RPMI7951 (cell line): ENCODE measurements at places on chromosomes 1 and 21. TPM values are rescaled to one million over a fixed set of nuclear protein-coding genes. Genes with fewer than 3 reads are reported as not detected.

Gene PRR9
- not detected in 2 replicates for total RNA-seq

GRCh38 chr1:217402301-217402700 is 228.6 kb downstream of the GPATCH2 start:
- peak; percentile 2 for DNase-seq

Gene CRB1
- total RNA-seq: not detected in 2 replicates

DNA sequence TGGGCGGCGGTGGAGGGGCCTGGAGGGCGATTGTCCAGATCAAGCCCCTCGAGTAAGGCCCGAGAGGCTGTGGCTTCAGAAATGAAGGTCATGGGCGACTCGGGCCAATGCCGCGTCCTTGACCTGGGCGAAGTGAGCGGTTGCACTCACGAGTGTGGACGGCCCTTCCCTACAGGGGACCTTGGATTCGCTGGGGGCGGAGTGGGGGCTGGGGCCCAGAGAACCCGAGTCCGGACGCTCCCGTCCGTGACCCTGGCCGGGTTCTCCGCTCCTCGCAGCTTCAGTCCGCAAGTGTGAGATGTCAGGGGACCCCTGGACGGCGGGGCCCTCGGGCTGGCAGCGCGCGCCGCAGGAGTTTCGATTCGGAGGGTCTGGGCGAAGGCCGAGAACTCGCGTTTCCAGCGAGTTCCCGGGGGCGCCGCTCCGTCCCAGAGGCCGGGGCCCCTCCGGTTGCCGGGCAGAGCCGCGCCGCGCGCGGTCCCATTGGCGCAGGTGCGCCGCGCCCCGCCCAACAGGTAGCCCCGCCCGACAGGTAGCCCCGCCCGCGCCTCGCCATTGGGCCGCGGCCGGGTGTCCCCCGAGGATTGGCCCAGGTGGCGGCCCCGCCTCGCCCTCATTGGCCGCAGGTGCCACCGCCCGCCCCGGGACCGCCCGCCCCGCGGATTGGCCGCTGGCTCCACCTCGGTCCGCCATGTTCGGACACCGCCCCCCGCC is at the start of gene PRKCZ:
PRKCZ (plus strand) TSS at position 694 of the 714 bp plus-strand sequence. CDS start 220 bp downstream, outside the sequence.
- peak; percentile 9 for DNase-seq

- DNase-seq: peak; percentile 75
Observed at GRCh38 chr1:156676820-156677615, at the start of gene NES. Gene NES, minus strand, starts transcription at chr1:156677407. Its CDS starts 143 bp downstream, at chr1:156677264.

GRCh38 chr1:245375789-245376460 is 221.1 kb downstream of the KIF26B start:
- no peak for DNase-seq

DNA sequence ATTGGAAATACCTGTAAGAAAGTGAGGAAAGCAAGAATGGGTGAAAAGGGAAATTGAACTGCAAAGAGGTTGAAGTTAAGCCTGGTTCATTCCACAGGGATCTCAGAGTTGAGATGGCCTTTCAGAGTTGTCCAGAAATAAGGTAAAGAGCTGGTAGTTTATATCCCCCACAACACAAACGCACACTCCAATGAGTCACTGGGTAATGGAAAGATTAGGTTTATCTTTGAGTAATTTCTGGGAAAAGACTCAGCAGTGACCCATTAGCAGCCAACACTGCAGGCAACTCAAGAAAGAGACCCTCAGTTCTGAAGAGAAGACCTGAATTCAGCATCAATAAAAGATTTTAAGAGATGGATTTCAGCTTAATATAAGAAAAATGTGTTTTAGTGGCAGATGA is 485.5 kb downstream of the PTPRC start:
- DNase-seq: peak; percentile 53

DNA sequence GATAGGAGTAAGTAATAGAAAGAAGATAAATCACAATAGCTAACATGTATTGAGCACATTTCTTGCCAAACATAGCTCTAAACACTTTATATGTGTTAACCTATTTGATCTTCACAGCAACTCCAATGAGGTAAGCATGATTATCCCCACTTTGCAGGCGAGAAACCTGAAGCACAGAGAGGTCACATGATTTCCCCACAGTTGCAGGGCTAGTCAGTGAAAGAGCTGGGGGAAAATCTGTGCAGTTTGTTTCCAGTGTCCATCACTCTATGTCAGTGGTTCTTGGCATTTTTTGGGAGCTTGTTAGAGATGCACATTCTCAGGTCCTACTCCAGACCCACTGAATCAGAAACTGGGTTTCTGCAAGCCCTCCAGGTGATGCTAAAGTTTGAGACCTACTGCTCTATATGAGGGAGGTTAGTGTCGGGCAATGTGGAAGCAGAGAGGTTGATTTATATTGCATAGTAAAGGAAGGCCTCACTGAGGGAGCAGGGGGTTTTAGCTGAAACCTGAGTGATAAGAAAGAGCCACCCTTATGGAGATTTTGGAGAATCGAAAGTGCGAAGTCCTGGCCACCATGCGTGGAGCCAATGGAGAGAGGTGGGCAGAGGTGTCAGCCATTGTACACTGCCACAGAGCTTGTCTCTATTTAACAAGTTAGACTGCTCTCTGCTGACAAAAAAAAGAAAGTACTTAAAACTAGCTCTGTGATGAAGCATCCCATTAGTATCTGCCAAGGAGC is 20.9 kb downstream of the MCOLN3 start:
- DNase-seq: peak; percentile 25

- DNase-seq: no peak
Observed at GRCh38 chr1:169495046-169495775, 9.5 kb upstream of the SLC19A2 start.

DNA sequence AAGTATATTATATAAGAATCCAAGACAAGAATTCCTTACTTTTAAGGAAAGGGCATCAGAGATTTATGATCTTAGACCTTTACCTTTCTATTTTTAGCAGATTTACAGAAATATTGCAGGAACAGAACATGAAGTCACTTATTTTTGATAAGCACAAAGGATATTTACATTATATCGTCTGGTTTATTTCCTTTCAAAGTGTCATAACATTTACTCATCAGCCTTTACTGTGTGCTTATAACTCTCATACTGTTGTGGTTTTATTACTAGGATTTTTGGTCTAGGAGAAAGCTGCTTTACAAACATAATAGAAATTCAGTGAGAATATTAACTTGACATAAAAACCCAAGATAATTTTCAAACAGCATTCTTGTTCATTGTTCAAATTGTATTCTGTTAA is 47.6 kb downstream of the APP start:
- DNase-seq: no peak

GRCh38 chr1:28027238-28027637 is 61.2 kb downstream of the EYA3 start:
- DNase-seq: no peak

Gene SPRR4
- total RNA-seq: not detected in 2 replicates

Gene CLIC6
- not detected in 2 replicates for total RNA-seq

- no peak for DNase-seq
Observed at GRCh38 chr1:92459871-92460320, 26.8 kb downstream of the GFI1 start.

DNA sequence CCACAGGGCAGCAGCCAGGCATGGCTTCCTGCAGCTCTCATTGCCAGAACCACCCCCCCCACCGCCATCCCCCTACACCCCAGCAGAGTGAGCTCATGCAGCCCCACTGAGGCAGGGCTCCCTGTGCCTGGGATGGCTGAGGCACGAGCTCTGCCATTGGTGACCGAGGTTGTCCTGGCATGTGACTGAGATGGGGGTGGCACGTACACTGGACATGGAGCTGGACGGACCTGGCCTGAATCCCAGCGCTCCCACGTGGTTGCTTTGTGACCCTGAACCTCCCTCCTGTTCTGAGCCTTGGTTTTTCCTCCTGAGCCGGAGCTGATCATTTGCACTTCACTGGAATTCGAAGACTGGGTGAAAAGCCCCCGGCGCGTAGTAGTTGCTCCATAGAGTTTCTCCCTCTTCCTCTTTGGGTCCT is 28.3 kb downstream of the ALPL start:
- no peak for DNase-seq

DNA sequence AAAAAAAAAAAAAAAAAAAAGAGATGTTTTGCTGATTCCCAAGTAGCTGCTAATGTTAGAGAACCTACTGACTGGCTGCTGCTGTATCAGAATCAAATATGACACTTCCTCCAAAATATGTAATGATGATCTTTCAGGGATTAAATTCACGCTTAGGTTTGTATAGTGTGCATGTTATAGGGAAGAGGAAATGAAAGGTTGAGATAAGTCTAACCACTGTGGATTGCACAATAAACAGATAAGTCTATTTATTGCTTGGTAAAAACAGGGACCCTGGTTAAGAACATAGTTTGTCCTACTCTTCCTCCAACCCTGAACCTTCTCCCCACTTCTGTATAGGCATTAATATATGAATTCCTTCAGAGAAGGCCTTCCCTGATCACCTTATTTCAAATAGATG is 13.2 kb downstream of the RC3H1 start:
- DNase-seq: no peak

Gene PLA2G2A
- not detected in 2 replicates for total RNA-seq

- peak; percentile 85 for DNase-seq
Observed at GRCh38 chr1:8015036-8015808, 10.9 kb downstream of the ERRFI1 start.

GRCh38 chr1:199716729-199717128 is 310.8 kb upstream of the NR5A2 start:
- no peak for DNase-seq

Gene KRTAP19-3
- not detected in 2 replicates for total RNA-seq

DNA sequence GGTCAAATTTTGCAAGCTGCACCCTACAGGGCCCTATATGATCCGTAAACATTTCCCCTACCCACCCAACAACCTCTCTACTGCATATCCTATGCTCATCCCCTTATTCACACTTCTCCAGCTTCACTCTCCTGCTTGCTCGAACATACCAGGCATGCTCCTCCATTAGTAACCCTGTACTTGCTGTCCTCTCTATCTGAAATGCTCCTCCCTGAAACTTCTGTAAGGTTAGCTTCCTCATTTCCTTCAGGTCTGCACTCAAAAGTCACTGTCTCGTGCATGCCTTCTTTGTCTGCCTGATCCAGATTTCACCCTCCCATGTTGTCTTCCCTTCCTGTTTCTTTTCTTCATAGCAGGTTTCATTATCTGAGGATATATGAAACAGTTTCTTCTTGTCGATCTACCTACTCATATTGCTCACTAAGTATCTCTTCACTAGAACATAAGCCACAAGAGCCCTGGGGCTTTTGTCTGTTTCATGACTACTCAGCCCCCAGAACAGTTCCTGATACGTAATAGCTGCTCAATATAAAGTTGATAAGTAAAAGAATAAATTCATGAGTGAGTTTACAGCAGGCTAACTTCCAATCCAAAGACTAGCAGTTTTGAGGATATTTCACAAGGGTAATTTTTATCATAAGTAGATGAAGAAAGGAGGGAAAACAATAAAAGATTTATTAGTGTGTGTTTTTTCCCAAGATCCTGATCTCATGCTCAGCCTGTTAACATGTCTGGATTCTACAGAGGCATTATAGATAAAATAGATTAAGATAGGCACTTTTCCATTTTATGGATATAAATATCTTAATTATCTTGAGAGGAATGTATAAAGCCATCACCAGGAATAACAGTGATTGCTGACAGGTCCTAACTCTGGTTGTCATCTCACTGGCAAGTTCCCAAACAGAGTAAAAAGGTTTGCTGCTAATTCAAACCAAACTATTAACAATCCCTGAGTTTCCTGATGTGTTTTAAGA is 392.5 kb upstream of the ESRRG start:
- DNase-seq: no peak

DNA sequence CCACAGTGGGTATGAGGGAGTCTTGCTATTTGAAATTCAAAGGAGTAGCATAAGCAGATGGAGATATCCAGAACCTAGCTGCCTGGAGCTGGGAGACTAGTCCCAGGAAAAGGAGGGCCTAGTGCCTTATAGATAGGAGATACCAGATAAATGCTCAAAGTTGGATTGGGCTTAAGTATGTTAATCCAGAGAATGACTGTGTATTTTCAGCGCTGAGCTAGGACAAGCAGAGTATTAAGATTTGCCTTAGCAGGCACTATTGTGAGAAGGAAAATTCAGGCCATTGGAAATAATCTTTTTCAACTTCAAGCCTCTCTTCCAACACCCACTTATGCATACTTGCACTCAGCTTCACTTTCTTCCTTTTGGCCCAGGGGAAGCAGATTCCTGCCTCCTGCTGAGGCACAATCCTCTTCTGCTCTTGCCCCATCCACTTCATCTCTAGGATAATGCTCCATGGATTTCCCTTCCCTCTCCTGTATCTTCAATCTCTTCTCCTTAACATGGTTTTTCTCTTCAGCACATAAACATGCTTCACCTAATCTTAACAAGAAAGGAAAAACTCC is 21.1 kb downstream of the PIK3C2B start:
- DNase-seq: no peak

GRCh38 chr1:183520379-183520778 is 48.1 kb downstream of the SMG7 start:
- no peak for DNase-seq

- no peak for DNase-seq
Observed at GRCh38 chr1:203681739-203682138, 55.1 kb downstream of the ATP2B4 start.

Gene SELE
- total RNA-seq: not detected in 2 replicates

DNA sequence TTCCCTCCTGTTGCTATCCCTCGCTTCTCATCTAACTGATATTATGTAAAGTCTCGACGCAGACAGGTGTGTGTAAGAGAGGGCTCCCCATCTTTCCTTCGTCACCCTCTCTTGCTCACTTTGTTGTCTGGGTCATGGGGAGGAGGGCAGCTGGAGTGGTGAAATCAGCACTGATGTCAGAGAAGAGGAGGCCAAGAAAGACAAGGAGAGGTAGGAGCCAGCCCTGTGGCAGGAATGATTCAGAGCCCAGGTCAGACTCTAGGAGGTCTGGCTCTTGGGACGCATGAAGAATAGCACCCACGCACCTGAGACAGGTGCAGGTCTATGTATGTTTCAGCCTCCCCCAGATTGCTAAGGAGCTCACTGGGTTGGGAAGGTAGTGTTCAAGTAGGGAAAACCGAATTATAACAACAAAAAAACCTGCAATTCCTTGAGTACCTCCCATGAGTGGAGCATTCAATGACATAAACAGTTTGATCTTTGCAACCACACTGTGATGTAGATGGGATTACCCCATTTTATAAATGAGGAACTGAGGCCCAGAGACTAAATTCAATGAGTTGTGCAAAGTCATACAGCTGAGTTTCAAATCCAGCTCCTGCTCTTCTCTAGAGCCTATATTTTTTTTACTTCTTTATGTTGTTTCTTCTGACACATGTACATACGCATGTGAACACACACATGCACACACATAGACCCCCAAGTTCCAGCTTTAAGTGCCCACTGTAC is 10.4 kb downstream of the NUAK2 start:
- no peak for DNase-seq

DNA sequence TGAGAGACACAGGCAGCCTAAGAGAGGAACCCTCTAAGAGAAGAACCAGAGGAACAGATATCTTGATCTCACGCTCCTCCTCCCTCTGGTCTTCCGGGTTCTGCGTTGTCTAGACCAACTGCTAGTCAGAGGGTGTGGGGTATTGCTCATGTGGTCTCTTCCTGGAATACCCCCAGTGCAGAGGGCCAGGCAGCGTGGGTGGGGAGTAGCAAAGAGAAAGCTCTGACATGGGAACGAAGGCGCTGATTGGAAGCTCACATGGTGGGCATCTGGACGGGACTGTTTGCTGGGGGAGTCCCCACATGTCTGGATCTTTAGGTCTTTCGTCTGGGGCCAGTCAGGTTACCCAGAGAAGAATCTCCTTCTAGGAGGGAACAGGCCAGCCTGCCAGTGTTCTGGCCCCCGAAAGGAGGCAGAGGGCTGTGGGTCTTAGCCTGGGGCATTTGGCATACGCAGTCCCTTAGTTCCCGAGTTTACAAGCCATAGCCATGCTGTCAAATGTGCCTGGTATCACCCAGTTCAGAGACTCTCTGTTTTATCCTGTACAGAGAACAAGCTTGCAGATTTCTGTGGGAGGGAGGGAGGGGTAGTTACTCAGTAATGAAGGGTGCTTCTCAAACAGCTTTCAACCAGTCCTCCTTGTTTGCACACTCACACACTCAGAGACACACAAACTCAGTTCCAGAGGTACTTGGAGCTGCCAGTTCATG is 18.3 kb upstream of the IL6R start:
- DNase-seq: no peak
